ENCODE measurements at places on chromosomes 7 and 10.

GRCh38 chr7:94276795-94277194, 117.9 kb upstream of the COL1A2 start:
- no peak for DNase-seq

- DNase-seq, result no peak
Measured at GRCh38 chr7:107253599-107253998, 84.8 kb downstream of the HBP1 start.

- no peak for DNase-seq
Measured at GRCh38 chr7:157963526-157963925, 624.1 kb downstream of the PTPRN2 start.

- DNase-seq, result no peak
Measured at GRCh38 chr10:34628174-34628796, 186.8 kb downstream of the PARD3 start.

All from activated T-cell treated with anti-CD3 and anti-CD28 coated beads for 1 hour (primary cell).